ENCODE measurements at places on chromosomes 12 and 14. TPM values are rescaled to one million over a fixed set of nuclear protein-coding genes. Genes with fewer than 3 reads are reported as not detected.
A peak's percentile ranks its signal among the peaks of the same experiment; 100 is the strongest.

- H3K27ac ChIP-seq = no peak overlapping the region
- H3K27me3 ChIP-seq = no peaks in the 10 kb centered on the region
- no peaks in the 10 kb centered on the region for H3K4me1 ChIP-seq
- H3K36me3 ChIP-seq = no peaks in the 10 kb centered on the region
These were observed 498.7 kb downstream of the CCER1 start for GRCh38 chr12:90456248-90456647.

GRCh38 chr14:68941820-68942219 is 37.3 kb downstream of the ACTN1 start:
- H3K36me3 ChIP-seq = peaks cover 2% of the 10 kb centered on the region
- H3K4me1 ChIP-seq = peaks cover 28% of the 10 kb centered on the region
- H3K4me3 ChIP-seq = no peak overlapping the region

DNA sequence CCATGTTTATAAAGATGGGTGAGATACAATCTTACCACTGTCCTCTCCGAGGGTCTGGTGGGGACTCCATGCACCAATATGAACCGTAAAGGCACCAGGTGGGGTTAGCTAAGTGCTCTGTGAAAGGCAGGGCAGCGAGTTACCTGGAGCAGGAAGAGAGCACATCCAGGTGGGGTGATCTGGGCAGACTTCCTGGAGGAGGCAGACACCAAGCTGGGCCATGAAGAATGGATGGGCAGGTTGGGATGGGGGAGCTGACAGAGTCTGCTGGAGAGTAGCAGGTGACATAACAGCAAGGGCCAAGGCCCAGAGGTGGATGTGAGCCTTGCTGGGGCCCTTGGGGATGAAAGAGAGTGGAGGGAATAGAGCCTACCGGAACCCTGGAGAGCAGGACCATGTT is 45.9 kb downstream of the RIN3 start:
- peaks cover 3% of the 10 kb centered on the region for H3K36me3 ChIP-seq
- no peak overlapping the region for H3K4me3 ChIP-seq
- no peaks in the 10 kb centered on the region for H3K27me3 ChIP-seq
- no peak for DNase-seq
- peak overlapping the region; percentile 21 for H3K27ac ChIP-seq
- H3K4me1 ChIP-seq = peaks cover 13% of the 10 kb centered on the region

- H3K4me3 ChIP-seq = no peak overlapping the region
- no peak for DNase-seq
- no peaks in the 10 kb centered on the region for H3K4me1 ChIP-seq
- no peak overlapping the region for H3K27ac ChIP-seq
- no peaks in the 10 kb centered on the region for H3K27me3 ChIP-seq
These were observed 347.3 kb downstream of the GLT1D1 start for GRCh38 chr12:129200576-129200975.

- H3K4me1 ChIP-seq = peaks cover 53% of the 10 kb centered on the region
- peaks cover 2% of the 10 kb centered on the region for H3K36me3 ChIP-seq
- H3K27me3 ChIP-seq = no peaks in the 10 kb centered on the region
- no peak for DNase-seq
- H3K27ac ChIP-seq = no peak overlapping the region
- no peak overlapping the region for H3K4me3 ChIP-seq
These were observed 9.3 kb downstream of the GXYLT1 start for GRCh38 chr12:42135259-42135814.

GRCh38 chr12:93571925-93572711 is at the start of gene SOCS2:
Gene SOCS2, plus strand, starts transcription at chr12:93572675. Its CDS starts 223 bp downstream, at chr12:93572898.
- H3K4me1 ChIP-seq = peaks cover 40% of the 10 kb centered on the region
- H3K4me3 ChIP-seq = peak within 1 kb of the TSS; percentile 97
- H3K27ac ChIP-seq = peak within 1 kb of the TSS; percentile 85
- peaks cover 11% of the 10 kb centered on the region for H3K36me3 ChIP-seq
- peak; percentile 8 for DNase-seq
- H3K27me3 ChIP-seq = no peaks in the 10 kb centered on the region

DNA sequence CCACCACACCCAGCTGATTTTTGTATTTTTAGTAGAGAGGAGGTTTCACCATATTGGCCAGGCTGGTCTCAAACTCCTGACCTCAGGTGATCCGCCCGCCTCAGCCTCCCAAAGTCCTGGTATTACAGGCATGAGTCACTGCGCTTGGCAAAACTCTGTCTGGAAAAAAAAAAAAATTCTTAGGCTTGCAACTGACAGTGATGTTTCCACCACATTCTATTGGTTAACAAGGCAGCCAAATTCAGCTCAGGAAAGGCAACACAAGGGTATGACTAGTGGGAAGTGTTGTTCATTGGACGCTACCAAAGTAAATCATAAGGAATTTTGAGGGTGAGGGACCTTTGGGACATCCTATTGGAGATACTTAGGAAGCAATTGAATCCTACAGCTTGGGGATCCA is 2.9 kb upstream of the SBNO1 start:
- no peak for DNase-seq
- H3K4me3 ChIP-seq = no peak overlapping the region
- H3K36me3 ChIP-seq = no peaks in the 10 kb centered on the region
- peaks cover 18% of the 10 kb centered on the region for H3K4me1 ChIP-seq
- H3K27me3 ChIP-seq = no peaks in the 10 kb centered on the region

- peaks cover 6% of the 10 kb centered on the region for H3K36me3 ChIP-seq
- no peak for DNase-seq
- peak overlapping the region; percentile 22 for H3K27ac ChIP-seq
- H3K4me1 ChIP-seq = peaks cover 22% of the 10 kb centered on the region
These were observed 8.5 kb upstream of the SOCS2 start for GRCh38 chr12:93563807-93564538.

DNA sequence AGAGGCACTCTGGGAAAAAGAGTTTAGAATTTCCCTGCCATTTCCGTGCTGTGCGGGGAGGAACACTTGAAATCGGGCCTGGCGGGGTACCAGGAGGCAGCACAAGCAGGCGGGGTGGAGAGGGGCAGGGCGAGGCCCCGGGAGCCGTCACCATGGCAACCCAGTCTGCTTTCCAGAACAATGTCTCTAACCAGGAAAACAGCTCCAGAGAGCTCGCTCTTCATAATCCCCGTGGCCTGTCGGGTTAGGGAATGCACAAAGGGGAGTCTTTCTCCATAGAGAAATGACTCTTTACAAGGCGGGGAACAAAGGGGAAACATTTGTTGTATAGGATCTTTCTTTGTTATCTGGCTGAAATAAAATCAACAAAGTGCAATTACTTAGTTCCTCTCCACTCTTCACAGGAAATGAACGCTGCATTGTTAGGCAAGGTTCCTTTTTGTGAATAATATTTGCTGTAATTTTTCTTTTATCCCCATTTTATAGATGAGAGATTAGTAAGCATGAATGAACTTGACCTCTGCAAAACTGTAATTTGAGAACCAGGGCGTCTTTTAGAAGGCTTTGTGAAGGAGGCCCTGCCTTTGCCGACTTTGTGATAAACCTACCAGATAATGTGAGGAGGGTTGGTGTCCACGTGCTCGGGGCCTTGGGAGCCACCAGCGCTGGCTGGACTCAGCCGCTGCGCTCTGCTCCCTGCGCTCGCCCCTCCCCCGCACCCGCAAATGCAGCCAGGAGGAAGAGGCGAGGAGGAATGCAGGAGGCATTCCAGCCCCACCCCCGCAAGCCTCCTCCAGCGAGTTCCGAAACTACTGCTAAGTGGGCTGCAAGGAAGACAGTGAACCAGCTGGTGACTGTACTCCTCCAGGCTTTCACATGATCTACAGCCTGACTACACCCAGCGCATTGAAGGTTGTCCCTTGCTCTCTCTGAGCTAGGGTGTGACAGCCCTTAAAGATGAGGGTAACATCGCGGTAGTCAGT is 105.2 kb upstream of the ATF7IP start:
- H3K4me1 ChIP-seq = peaks cover 32% of the 10 kb centered on the region
- H3K4me3 ChIP-seq = no peak overlapping the region
- no peak for DNase-seq

GRCh38 chr12:68242777-68243176 is 10.6 kb downstream of the IL22 start:
- H3K36me3 ChIP-seq = no peaks in the 10 kb centered on the region
- no peak overlapping the region for H3K4me3 ChIP-seq
- no peak overlapping the region for H3K27ac ChIP-seq
- DNase-seq = no peak
- peaks cover 8% of the 10 kb centered on the region for H3K27me3 ChIP-seq

- H3K4me1 ChIP-seq = peaks cover 16% of the 10 kb centered on the region
- no peak for DNase-seq
- H3K36me3 ChIP-seq = peaks cover 2% of the 10 kb centered on the region
- no peaks in the 10 kb centered on the region for H3K27me3 ChIP-seq
- no peak overlapping the region for H3K27ac ChIP-seq
- H3K4me3 ChIP-seq = no peak overlapping the region
These were observed 1.7 kb upstream of the ACACB start for GRCh38 chr12:109114644-109115043.

The HAL gene
- total RNA-seq = 2.3 TPM

The IPO4 gene
- total RNA-seq = 46.6 TPM

DNA sequence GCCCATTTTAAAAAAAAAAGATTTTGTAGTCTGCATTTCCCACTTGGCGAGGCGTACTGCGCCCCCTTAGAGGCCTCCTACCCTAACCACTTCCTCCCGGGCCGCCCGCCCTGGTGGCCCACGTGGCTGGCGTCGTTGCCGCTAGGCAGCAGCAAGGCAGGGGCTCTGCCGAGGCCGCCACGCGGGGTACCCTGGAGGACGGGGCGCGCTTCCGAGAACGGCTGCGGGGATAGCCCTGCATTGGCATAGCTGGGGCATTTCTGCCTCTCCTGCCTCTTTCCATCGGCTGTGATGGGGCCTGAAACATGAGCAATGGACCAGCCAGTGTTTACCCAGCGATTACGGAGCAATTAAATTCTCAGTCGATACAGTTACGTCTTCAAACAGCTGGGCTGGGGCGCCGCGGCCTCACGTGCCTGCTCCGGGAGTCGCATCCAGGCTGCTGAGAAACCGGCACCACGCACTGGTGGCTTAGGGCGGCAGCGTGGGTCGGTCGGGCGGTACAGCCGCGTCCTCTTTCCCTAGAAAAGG is 38.0 kb downstream of the IQSEC3 start:
- no peak overlapping the region for H3K4me3 ChIP-seq
- H3K27me3 ChIP-seq = peaks cover 42% of the 10 kb centered on the region

The SLC5A8 gene
- not detected for total RNA-seq

The SLC6A15 gene
- total RNA-seq = not detected

The MYH7 gene
- total RNA-seq = not detected

The SIX6 gene
- total RNA-seq = not detected

GRCh38 chr12:70645494-70646317 is 8.5 kb upstream of the PTPRB start:
- H3K4me1 ChIP-seq = no peaks in the 10 kb centered on the region
- H3K27ac ChIP-seq = no peak overlapping the region
- no peak for DNase-seq
- no peak overlapping the region for H3K4me3 ChIP-seq

- no peak overlapping the region for H3K4me3 ChIP-seq
- H3K27me3 ChIP-seq = peaks cover 7% of the 10 kb centered on the region
- peaks cover 10% of the 10 kb centered on the region for H3K4me1 ChIP-seq
- peak overlapping the region; percentile 51 for H3K27ac ChIP-seq
- no peaks in the 10 kb centered on the region for H3K36me3 ChIP-seq
These were observed 111.0 kb upstream of the PZP start for GRCh38 chr12:9319044-9319841.

The AKAP3 gene
- total RNA-seq = 1.6 TPM

DNA sequence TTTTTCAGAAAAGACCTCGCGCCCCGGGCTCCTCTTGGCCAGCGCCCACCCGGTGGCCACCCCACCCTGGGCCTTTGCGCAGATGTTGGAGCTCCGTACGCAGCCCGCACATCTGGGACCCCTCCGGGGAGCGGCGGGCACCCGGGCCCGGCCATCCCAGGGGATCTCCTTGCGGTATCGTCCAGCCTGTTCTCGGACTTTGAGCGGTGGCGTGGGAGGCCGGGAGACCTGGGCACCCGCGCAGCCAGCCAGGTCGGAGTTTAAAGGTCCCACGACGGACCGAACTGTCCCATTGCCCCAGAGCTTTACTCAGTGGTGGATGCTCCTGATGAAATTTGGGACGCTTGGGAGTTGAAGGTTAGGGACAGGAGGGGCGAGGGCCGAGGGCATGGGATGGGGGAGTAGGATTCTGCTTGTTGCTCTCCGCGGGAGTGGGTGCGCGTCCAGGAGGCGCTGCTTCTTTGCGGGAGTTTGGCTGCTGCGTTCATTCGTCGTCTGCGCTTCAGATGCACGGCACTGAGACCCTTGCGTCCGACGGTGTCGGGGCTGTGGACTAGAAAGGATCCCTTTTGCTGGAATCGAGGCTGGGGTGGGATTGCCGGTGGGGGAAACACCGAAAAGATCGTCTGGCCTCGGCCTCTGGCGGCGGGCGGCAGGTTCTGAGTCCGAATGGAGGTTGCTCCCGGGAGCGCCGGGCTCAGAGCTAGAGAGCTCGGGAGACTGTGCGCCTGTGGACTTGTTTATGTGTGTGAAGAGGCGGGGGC is 1.4 kb downstream of the NTF3 start:
- peaks cover 31% of the 10 kb centered on the region for H3K27me3 ChIP-seq
- no peak overlapping the region for H3K27ac ChIP-seq
- H3K36me3 ChIP-seq = peaks cover 2% of the 10 kb centered on the region
- H3K4me3 ChIP-seq = no peak overlapping the region
- DNase-seq = no peak

DNA sequence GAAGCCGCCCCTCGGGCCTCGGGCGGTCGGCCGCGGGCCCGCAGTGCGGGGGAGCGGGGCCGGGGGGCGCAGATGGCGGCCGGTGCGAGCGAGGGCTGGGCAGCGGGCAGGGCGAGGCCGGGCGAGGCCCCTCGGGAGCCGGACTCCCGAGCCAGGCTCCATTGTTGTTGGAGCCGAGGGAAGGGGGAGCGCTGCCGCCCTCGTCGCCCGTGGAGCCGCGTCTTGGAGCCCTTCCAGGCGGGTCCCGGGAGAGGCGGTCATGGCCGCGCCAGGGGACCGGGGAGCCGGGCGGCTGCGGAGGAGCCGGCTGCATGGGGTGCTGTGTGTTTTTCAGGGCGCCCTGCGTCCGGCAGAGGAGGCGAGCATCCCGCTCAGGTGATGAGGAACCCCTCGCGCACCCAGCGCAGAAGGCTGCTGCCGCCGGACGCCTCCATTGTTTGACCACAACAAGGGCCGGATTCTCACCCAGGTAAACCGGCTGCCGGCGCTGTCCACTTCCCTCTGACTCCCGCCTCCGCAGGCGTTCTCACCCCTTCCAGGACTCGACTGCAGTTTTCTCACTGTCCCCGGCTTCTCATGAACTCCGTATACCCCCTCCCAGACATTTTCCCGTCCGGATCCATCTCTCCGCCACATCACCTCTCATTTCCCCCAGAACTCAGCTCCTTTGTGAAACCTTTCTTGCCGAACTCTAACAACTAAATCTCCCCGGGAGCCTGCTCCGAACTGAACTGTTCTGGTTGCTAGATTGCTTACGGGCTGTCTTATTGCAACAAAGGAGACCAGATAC is 732 bp downstream of the ZNF664 start:
- H3K27me3 ChIP-seq = no peaks in the 10 kb centered on the region
- peak; percentile 11 for DNase-seq
- H3K36me3 ChIP-seq = peaks cover 5% of the 10 kb centered on the region

DNA sequence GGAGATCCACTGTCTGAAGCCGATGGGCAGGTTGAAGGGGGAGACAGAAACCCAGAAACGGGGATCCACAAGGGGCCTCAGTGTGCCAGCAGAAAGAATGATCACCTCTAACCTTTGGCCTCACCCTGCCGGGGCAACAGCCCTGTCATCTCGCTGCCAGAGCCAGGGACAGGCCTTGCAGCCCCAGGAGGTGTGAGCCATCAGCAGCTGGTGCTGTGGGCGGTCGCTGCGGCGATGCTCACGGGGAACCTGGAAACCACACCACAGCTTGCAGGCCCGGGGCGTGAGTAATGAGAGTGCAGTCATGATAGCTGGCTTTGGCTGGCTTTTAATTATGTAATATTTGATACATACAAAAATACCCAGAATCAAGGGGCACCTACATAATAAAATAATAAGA is 4.7 kb upstream of the TTC7B start:
- H3K36me3 ChIP-seq = no peaks in the 10 kb centered on the region
- H3K4me3 ChIP-seq = no peak overlapping the region
- no peaks in the 10 kb centered on the region for H3K27me3 ChIP-seq
- peak overlapping the region; percentile 87 for H3K27ac ChIP-seq
- DNase-seq = peak; percentile 26

The PSMD9 gene
- 40.5 TPM for total RNA-seq
